Uterine smooth muscle cell (primary cell): ENCODE measurements at places on chromosomes 11 and 22. TPM values are rescaled to one million over a fixed set of nuclear protein-coding genes. Genes with fewer than 3 reads are reported as not detected.

The BIK gene
- not detected in 2 replicates for total RNA-seq

The SOX10 gene
- not detected in 2 replicates for total RNA-seq

The TRIM51 gene
- total RNA-seq = not detected in 2 replicates

The CLCF1 gene
- total RNA-seq = 2.8 and 3.9 TPM in 2 replicates

The CNTF gene
- 1.4 and 3.3 TPM in 2 replicates for total RNA-seq

The GVQW3 gene
- total RNA-seq = 1.7 and 2.3 TPM in 2 replicates

The KCTD14 gene
- 0.62 and 1.00 TPM in 2 replicates for total RNA-seq

The DDIAS gene
- 3.1 and 8.1 TPM in 2 replicates for total RNA-seq

The MS4A6A gene
- not detected in 2 replicates for total RNA-seq

The PRDX5 gene
- 201 and 411 TPM in 2 replicates for total RNA-seq

The MCAT gene
- 15.2 and 16.3 TPM in 2 replicates for total RNA-seq

The MYEOV gene
- 0.62 and 5.2 TPM in 2 replicates for total RNA-seq

The SAA4 gene
- not detected in 2 replicates for total RNA-seq

The LAYN gene
- 34.1 and 45.0 TPM in 2 replicates for total RNA-seq

The GLB1L2 gene
- total RNA-seq = 0.37 and 0.44 TPM in 2 replicates

The ARHGAP32 gene
- total RNA-seq = 16.4 and 18.8 TPM in 2 replicates

The KCNQ1OT1 gene
- 2.8 and 3.6 TPM in 2 replicates for total RNA-seq

The TESMIN gene
- total RNA-seq = 0.87 and 1.7 TPM in 2 replicates

The NCF4 gene
- not detected in 2 replicates for total RNA-seq

The RBFOX2 gene
- 175 and 194 TPM in 2 replicates for total RNA-seq

The CRACR2B gene
- total RNA-seq = 1.00 and 1.9 TPM in 2 replicates

The KLHL35 gene
- total RNA-seq = 1.7 and 2.2 TPM in 2 replicates

The PGR gene
- total RNA-seq = 3.7 and 4.1 TPM in 2 replicates

The CDHR5 gene
- total RNA-seq = not detected in 2 replicates

The PRODH gene
- total RNA-seq = 0.12 TPM in 1 of 2 replicates, not detected in the other

The LRRC4C gene
- under 0.01 and 0.11 TPM in 2 replicates for total RNA-seq

The SMDT1 gene
- total RNA-seq = 2.9 and 5.7 TPM in 2 replicates

The OR2D2 gene
- total RNA-seq = 0.50 and 1.5 TPM in 2 replicates

The SCARF2 gene
- 18.2 and 36.9 TPM in 2 replicates for total RNA-seq

The EMID1 gene
- not detected in 2 replicates for total RNA-seq
